Hematopoietic multipotent progenitor cell treated with erythropoietin and hydrocortisone succinate and interleukin-3 and kit ligand, for 6 days (in vitro differentiated cells): ENCODE measurements at places on chromosomes 5 and 9.

DNA sequence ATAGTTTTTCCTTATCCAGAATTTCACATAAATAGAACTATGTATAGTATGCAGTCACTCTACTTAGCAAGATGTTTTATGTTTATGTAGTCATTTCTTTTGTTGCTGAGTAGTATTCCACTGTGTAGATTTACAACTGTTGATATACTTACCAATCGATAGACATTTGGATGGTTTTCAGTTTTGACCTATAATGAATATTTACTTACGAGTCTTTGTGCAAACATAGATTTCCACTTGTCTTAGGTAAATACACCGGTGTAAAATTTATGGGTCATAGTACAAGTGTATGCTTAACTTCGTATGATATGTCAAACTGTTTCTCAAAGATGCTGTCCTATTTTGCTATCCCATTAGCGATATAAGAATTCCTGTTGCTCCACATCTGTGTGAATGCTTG lies 19.7 kb upstream of the OR2K2 start:
- DNase-seq: no peak

- no peak for DNase-seq
Measured at GRCh38 chr9:106872641-106873040, 9.7 kb downstream of the ZNF462 start.

- DNase-seq: peak; percentile 75
Measured at GRCh38 chr5:76582230-76583162, 40.7 kb downstream of the F2RL2 start.

DNA sequence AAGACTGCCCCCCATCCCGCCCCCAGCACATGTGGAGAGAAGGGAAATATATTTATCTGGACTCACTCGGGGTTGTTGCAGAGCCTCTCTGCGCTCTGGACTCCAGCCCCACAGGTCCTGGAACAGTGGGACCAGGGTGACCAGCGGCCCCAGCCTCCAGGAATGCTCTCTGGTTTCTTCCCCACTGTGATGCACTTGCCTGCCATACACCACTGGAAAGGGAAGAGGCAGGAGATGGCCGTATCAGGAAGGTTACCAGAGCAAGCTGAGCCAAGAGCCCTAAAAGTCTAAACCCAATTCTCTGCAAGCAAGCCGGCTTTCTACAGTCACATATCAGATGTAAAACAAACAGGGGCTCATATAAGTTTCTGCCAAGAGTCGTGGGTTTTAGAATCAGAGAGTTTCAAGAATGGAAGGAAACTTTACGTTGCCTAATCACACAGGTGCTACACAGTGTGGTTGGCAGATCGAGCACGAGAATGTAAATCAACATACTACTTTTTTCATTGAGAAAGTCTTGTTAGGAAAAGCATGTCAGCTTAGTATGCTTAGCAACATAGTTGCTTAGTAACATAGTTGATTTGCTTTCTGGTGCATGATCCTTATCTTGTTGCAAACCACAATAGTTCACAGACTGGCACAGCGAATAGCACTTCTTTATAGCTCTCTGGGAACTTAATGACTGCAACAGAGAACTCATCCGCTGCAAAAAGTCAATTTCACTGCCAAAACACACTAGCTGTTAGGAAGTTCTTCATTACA lies 201.2 kb downstream of the TARS1 start:
- DNase-seq: peak; percentile 38

DNA sequence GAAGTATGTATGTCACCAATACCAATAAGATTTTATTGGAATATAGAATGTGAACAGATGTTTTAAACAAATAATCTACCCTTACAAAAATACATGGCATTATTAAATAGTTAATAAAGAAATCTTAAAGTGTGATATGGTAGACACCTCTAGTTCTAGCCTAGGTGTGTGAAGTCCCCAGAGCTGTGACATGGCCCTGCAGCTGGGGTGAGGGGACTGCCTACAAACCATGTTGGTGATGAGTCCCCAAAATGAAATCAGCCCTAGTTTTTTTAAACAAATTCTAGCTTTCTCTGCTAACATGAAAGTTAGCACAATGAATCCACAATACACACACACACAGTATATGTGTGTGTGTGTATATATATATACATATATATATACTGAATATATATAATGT lies 195.1 kb upstream of the RPS23 start:
- DNase-seq: no peak
